ENCODE measurements at places on chromosomes 2 and 18. TPM values are rescaled to one million over a fixed set of nuclear protein-coding genes. Genes with fewer than 3 reads are reported as not detected.

Gene TMEFF2
- total RNA-seq: 2.8 TPM

Gene SCN2A
- 7.8 TPM for total RNA-seq

Gene MAT2A
- 200 TPM for total RNA-seq

Gene ASPRV1
- 0.33 TPM for total RNA-seq

Gene NTSR2
- total RNA-seq: not detected

Gene REG1B
- total RNA-seq: not detected

Gene PKP4
- 49.6 TPM for total RNA-seq

Gene RPE
- 110 TPM for total RNA-seq

Gene DPYSL5
- not detected for total RNA-seq

Gene TCF7L1
- 2.5 TPM for total RNA-seq

Gene ANKRD12
- 50.8 TPM for total RNA-seq

Gene IER3IP1
- total RNA-seq: 22.5 TPM

Gene C1QL2
- not detected for total RNA-seq

Gene NPAS2
- 9.0 TPM for total RNA-seq

Gene SCYGR1
- not detected for total RNA-seq

Gene PFN4
- total RNA-seq: 0.44 TPM

Gene LBX2
- total RNA-seq: 6.3 TPM

Gene WNT10A
- total RNA-seq: not detected

Gene MTX2
- 20.8 TPM for total RNA-seq

Gene FSIP2
- 0.15 TPM for total RNA-seq

Gene SPRED2
- 10.3 TPM for total RNA-seq

Gene MROH2A
- not detected for total RNA-seq

Gene COL3A1
- total RNA-seq: 3,379 TPM

Gene IL18RAP
- not detected for total RNA-seq

Gene RBKS
- total RNA-seq: 2.5 TPM

Gene RPRM
- 0.15 TPM for total RNA-seq

Gene SAG
- not detected for total RNA-seq

Gene KCNJ3
- not detected for total RNA-seq

Gene KRTCAP3
- not detected for total RNA-seq

Gene ASXL3
- total RNA-seq: 0.66 TPM

Gene PROM2
- total RNA-seq: 0.83 TPM

Gene DCTN1
- total RNA-seq: 311 TPM

Gene GAD1
- 0.33 TPM for total RNA-seq

Gene CLEC4F
- total RNA-seq: not detected

Gene HADHA
- 173 TPM for total RNA-seq

Gene ADRA2B
- not detected for total RNA-seq

All from smooth muscle cell of trachea (primary cell).